ENCODE measurements at places on chromosomes 1 and 21.

DNA sequence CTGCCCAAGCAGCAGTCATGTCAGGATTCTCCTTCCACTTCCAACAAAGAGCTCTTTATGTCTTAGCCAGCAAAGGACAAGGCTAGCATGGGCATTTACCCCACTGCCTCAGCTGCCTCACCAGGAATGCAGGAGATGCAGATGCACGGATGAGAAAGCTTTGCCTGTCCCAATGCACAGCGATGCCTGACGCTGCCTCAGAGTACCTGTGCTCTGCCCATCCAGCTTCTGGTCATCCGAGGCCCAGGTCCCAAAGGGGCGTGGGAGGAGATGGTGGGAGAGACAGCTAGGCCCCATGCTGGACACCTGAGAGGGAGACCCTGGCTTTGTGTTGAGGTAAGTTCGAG lies 59.0 kb downstream of the IRF2BP2 start:
- no peak for DNase-seq

DNA sequence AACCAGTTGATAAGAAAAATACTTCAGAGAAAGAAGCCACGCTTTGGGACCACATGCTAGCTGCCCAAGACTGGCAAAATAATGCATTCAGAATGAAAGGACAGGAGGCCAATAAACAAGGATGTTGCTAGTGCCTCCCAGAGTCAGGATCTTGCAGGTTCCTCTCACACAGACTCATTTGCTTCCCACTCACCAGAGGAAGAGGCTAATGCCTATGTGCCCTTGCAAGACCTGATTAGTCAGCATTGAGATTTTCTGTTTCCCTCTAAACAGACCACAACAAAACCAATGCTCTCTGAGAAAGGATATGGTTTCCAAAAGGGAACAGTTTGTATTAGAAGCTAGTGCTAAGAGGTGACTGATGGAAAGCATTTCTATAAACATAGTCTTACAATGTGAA lies 85.7 kb downstream of the NRDC start:
- DNase-seq = no peak

DNA sequence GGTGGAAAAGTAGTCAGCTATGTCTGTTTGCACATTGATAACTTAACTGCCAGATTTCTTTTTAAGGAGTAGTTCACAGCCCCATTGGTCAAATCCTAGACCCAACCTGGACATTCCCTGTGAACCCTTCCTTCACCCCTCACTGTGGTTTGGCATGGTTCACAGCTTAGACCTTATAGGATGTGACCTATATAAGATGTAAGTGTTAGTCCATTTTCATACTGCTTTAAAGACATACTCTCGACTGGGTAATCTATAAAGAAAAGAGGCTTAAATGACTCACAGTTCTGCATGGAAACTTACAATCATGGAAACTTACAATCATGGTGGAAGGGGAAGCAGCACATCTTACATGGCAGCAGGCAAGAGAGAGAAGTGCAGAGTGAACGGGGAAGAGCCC lies 1066.2 kb downstream of the TTLL7 start:
- no peak for DNase-seq

DNA sequence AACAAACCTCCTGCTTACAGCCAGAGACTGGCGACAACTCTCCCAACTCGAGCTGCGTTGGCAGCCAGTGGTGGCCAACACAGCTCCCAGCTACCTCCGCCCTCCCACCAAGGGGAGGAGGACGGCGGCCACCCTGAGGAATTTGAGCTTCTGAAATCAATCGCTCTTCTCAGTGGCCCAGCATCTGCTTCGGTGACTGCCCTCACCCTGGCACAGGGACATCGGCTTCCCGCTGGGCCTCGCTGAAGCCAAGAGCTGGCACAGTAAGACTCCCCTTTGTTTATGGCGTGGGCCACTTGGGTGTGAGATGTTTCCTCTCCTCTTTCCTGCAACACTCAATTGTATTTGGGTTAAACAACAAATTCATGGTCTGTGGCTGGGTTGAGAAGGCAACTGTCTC lies 136.2 kb downstream of the ZBTB18 start:
- DNase-seq = no peak

- DNase-seq = no peak
These were observed 124.0 kb downstream of the GPATCH2 start for GRCh38 chr1:217506878-217507277.

- no peak for DNase-seq
These were observed 66.7 kb downstream of the COL18A1 start for GRCh38 chr21:45471525-45472221.

GRCh38 chr1:198601936-198602889 lies 36.6 kb upstream of the PTPRC start:
- DNase-seq = no peak

DNA sequence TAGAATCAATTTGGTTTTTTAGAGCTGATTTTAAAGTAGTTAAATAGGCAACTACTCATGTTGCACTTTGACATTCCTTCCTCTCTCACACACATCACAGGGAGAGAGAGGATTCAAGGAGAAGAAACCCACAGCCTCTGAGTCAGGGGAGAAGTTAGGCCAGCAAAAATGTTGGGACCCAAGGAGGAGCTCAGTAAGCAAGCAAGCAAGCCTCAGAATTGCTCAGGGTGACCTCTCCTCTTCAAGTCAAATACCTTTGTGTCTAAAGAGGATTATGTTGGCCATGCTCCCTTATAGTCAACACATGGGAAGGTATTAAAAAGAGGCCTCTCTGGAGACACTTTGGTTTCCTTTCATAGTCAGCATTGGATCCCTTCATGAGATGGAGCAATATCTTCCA lies 80.5 kb upstream of the WARS2 start:
- no peak for DNase-seq

GRCh38 chr1:116878804-116879477 lies 30.8 kb upstream of the PTGFRN start:
- no peak for DNase-seq

GRCh38 chr1:8314346-8315280 lies 3.3 kb upstream of the SLC45A1 start:
- peak; percentile 49 for DNase-seq

DNA sequence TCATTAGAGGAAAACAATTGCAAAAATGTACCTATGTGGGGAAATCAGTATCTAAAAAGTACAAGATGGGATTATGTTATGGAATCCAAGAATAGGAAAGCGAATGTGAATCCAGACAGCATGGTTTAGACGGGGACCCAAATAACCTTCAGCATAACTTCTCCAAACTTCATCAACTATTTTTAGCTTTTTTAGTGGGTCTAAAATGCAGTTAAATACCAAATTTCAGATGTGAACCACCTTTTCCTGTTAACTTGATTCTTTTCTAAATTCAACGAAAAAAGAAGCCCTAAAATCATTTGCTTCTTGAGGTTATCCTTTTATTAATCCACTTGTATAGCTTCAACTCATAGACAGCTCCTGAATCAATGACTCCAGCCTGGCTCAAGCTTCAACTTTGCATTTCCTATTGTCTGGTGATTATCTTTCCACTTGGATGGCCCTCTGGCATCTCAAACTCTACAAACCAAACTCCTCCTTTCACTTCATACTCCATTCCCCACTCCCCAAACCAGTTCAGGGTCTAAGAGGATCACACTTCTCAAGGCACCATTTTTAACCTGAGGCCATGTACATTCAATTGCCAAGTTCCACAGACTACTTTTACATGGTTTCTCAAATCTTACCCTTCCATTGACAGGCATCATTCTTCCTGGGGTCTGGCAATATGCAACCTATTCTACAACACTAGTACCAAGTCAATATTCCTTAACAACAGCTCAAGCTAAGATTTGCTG lies 7.4 kb downstream of the ERRFI1 start:
- DNase-seq = no peak

DNA sequence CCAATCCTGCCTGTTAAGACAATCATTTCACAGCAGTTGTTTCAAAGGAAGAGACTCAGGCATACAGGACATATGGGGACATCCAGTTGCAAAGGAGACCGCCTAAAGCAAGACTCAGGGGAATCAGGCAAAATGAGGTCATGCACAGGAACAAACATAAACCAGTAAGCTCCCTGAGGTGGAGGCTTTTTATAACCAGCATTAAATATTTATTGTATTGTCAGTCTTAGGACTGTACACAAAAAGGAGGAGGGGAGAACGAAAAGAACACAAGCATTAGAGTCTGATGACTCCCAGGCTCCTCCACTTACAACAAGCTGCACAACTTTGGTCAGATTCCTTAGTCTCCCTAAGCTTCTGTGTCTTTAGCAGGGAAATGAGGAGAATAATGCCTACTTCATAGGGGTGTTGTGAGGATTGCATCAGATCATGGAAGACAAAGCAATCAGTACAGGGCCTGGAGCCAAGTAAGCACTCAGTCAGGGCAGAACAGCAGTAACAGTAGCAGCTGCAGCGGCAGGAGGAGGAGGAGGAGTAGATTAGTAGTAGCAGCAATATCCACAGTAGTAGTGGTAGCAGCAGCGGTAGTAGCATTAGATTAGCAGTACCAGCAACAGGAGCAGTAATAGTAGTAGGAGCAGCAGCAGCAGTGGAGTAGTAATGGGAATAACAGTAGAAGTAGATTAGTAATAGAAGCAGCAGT lies 54.2 kb upstream of the SPATA6 start:
- no peak for DNase-seq

- no peak for DNase-seq
These were observed 513.3 kb downstream of the NPHP4 start for GRCh38 chr1:5478961-5479360.

GRCh38 chr1:181986907-181987305 lies 74.6 kb downstream of the ZNF648 start:
- DNase-seq = no peak

DNA sequence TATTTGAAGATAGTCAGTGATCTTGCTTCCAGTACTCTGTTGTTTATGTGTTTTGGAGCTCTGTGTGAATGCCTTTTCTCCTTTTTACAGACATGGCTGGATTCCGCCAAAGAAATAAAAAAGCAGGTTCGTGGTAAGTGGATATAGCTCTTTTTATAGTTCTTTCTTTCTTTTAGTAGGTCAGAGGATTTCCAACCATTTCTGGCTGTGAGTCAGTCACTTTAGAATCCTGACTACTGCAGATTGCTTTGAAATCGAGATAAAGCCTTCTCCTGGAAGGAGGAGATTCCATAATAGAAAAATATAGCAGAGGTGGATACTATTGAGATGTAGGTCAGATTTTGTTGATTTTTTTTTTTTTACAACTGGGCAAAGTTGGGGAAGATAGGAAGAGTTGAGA lies 97.4 kb downstream of the EPB41 start:
- DNase-seq = no peak

DNA sequence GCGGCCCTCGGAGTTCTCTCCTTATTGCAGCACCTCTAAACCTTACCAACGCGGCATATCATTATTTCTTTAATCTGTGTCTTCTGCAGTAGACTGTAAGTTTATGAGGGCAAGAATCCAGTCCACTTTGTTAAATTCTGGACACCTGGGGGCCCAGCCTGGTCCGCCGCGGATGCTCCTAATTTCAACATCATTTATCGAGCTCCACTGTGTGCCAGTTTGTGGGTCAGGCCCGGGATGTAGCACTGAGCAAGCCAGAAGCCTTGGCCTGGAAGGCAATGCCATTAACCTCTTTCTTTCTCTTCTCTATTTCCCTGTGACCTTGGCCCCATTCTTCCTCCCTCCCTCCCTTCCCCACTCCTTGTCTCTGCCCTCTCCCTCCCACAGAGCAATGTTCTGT lies 70.6 kb upstream of the CACNA1E start:
- no peak for DNase-seq

GRCh38 chr1:204417074-204417997 lies 5.7 kb upstream of the PPP1R15B start:
- DNase-seq = peak; percentile 25

DNA sequence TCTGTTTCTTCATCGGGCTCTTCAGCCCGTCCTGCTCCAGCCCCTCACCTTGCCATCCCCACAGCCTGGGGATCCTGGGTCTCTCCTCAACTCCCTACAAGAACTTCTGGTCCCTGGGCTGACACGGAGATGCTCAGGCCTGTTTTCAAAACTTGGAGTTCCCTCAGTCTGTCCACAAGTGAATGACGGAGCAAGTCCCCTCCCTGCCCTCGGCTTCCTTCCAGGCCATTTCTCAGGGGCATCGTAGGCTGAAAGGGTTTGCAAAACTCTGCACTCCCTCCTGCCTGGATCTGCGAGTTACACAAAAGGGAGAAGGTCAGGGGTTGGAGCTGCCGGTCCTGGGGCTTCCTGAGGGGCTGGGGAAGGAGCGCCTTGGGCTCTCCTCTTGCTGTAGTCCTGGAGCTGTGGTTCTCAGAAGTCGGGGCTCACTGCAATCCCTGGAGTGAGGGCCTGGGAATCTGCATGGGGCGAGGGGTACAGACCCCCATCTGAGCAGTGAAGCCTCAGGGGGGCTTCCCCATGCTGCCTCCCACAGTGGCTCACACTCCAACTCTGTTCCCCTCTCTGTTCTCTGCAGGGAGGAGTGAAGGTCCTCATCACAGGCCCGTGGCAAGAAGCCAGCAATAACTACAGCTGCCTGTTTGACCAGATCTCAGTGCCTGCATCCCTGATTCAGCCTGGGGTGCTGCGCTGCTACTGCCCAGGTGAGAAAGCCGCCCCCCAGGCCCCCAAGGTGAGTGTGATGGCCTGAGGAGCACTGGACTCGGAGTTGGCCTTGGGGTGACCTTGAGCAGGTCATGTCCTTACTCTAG lies 100.6 kb upstream of the VAMP3 start:
- DNase-seq = no peak

DNA sequence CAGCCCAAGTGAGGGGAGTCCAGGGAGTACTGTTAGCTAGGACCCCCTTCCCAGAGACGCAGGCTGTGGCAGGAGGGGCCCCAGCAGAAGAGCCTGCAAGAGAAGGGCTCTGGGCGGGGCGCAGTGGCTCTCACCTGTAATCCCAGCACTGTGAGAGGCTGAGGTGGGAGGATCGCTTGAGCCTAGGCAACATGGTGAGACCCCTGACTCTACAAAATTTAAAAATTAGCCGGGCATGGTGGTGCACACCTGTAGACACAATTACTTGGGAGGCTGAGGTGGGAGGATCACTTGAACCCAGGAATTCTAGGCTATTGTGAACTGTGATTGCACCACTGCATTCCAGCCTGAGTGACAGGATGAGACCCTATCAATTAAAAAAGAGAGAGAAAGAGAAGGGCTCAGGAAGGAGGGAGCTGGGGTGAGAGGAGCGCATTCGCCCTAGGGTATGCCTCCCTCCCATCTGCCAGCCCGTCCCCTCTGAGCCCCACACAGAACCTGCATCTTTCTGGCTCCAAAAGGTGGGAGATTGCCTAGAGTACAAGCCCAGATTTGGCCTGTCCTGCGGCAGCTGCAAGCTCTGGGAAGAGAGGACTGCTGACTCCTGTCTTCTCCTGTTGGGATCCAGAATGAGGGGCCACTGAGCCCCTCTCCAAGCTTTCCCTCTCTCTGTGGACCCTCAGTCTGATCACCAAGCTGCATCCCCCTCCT lies 3.6 kb downstream of the KCNQ4 start:
- DNase-seq = no peak

DNA sequence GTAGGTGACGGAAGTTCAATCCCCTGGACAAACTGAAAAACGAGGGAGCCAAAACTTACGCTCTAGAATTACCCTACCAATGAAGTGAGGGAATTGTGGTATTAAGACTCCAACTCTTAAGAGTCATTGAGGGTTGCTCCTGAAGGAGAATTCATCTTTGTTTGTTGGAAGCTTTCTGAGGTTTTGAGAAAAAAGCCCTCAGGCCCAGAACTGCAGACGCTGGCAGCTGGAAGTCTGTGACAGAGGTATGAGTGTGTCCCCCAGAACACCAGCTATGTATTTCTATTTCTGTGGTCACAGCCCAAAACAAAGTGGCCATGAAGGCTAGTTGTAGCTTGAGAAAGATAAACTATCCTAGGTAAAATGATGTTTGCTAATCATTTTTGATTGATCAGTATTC lies 438.8 kb upstream of the B3GALT2 start:
- no peak for DNase-seq
